ENCODE measurements at places on chromosomes 2 and 18. TPM values are rescaled to one million over a fixed set of nuclear protein-coding genes. Genes with fewer than 3 reads are reported as not detected.

Gene FSHR
- total RNA-seq = not detected

Gene ANKRD23
- 1.0 TPM for total RNA-seq

Gene FBXO41
- 5.0 TPM for total RNA-seq

Gene HOXD13
- 0.34 TPM for total RNA-seq

Gene PLEK
- not detected for total RNA-seq

Gene SP140
- total RNA-seq = 0.28 TPM

Gene KLHL29
- 5.1 TPM for total RNA-seq

Gene RMND5A
- total RNA-seq = 23.3 TPM

Gene LYG2
- not detected for total RNA-seq

Gene LMAN2L
- total RNA-seq = 23.9 TPM

Gene ANKRD30B
- total RNA-seq = not detected

Gene CGREF1
- 8.7 TPM for total RNA-seq

Gene SMARCAL1
- 20.8 TPM for total RNA-seq

Gene SP100
- total RNA-seq = 28.2 TPM

Gene SERPINB10
- total RNA-seq = not detected

Gene TMEM169
- total RNA-seq = 0.37 TPM

Gene SPDYA
- total RNA-seq = 0.24 TPM

Gene POU3F3
- total RNA-seq = 0.05 TPM

Gene KCNK3
- 1.5 TPM for total RNA-seq

Gene ARHGEF33
- total RNA-seq = 0.11 TPM

Gene OSGEPL1
- total RNA-seq = 4.5 TPM

Gene ANKRD30BL
- not detected for total RNA-seq

Gene ESPNL
- 0.13 TPM for total RNA-seq

Gene GPR17
- not detected for total RNA-seq

Gene TMEM131
- 18.0 TPM for total RNA-seq

Gene NOL4
- not detected for total RNA-seq

Gene MEP1B
- total RNA-seq = 0.27 TPM

Gene ECEL1
- 0.37 TPM for total RNA-seq

Gene SNTG2
- total RNA-seq = not detected

Gene GALNT13
- 9.9 TPM for total RNA-seq

Gene CAVIN2
- 10.3 TPM for total RNA-seq

Gene MAP3K19
- not detected for total RNA-seq

Gene LHCGR
- total RNA-seq = not detected

Gene ALPP
- total RNA-seq = 0.35 TPM

Gene SERPINB3
- total RNA-seq = 0.26 TPM

Gene COL6A3
- 0.10 TPM for total RNA-seq

Gene IL18RAP
- total RNA-seq = not detected

Gene PLGLB2
- not detected for total RNA-seq

Gene ZNF892
- not detected for total RNA-seq

Gene PCARE
- total RNA-seq = not detected

Gene ANKRD36
- 5.3 TPM for total RNA-seq

Gene LRP1B
- not detected for total RNA-seq

Gene SERPINB13
- total RNA-seq = not detected

Gene RAB27B
- total RNA-seq = 20.1 TPM

Gene GPBAR1
- total RNA-seq = 0.15 TPM

Gene ORC4
- total RNA-seq = 38.3 TPM

Gene UGT1A3
- total RNA-seq = 0.13 TPM

Gene CAPN14
- not detected for total RNA-seq
